Stimulated activated CD8-positive, alpha-beta memory T cell treated with anti-CD3 and anti-CD28 coated beads, Interleukin-2, amount 100 ng/mL, for 48 hours (primary cell): ENCODE measurements at places on chromosomes 3 and 15.

DNA sequence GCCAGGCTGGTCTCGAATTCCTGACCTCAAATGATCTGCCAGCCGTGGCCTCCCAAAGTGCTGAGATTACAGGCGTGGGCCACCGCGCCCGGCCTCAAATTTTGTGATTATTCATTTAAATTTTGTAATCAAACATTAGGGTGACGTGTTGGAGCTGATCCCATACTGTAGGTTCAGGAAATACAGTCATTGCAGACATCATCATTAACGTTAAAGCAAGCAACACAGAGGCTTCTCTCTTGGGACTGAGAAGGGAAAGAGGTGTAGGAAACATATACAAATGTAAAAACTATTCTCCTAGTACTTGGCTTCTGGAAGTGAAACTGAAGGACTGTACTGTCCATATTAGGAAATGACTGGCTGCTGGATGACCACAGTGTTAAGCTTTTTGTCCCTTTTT, 11.1 kb upstream of the ARID3B start:
- no peak for DNase-seq

- no peak for DNase-seq
These were observed 222.8 kb downstream of the PTPRG start for GRCh38 chr3:61783993-61784718.

- no peak for DNase-seq
These were observed 67.0 kb downstream of the CLDN11 start for GRCh38 chr3:170485696-170486095.

DNA sequence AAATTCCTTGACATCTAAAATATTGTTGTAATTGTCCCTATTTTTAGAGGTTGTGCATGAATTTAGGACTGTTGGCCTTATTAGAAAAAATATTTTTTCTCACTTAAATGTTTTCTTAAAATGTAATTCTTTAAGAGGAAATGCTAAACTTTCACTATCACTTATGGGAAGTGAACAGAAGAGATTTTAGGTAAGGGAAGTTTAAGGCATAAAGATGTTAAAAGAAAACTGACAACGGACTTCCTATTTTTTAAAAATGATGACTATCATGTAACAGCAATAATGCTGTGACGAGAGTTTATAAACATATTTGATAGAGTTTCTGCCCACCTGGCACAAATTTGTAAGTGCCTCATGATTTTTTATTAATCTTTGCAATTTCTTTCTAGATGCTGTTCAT, 3.1 kb downstream of the C3orf38 start:
- no peak for DNase-seq

- DNase-seq: no peak
These were observed 198.8 kb upstream of the CTNNB1 start for GRCh38 chr3:41000471-41000870.

DNA sequence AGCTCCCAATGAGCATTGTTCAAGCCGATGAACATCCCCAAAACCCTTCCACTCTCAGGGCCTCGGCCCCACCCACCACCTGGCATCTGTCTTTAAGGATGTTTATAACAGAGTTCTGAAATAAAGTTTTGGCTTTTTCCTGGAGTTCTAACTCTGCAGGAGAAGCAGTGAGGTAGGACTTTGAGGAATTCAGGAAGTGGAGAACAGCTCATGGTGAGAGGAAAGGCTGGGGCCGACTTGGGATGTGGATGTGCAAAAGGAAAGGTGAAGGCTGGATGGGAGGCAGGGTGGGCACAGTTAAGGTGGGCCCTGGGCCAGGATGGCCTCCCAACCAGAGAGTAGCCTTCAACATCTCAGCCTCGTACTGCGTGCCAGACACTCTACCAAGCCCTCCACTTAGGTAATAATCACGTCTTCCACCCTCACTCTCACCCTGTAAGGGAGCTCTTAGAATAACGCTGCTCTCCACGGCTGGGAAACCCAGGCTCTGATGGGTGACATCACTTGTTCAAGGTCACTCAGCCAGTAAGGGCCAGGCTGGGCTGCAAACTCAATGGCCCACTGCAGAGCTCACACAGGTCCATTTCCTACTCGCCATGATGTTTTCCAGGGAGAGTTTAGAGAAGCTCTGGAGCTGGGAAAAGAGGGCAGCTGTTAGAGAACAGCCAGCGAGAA, 28.5 kb downstream of the LIPC start:
- DNase-seq: no peak

- DNase-seq: no peak
These were observed 129.2 kb upstream of the LRIG1 start for GRCh38 chr3:66629982-66630368.

GRCh38 chr3:126050050-126050392, 33.9 kb downstream of the SLC41A3 start:
- no peak for DNase-seq

DNA sequence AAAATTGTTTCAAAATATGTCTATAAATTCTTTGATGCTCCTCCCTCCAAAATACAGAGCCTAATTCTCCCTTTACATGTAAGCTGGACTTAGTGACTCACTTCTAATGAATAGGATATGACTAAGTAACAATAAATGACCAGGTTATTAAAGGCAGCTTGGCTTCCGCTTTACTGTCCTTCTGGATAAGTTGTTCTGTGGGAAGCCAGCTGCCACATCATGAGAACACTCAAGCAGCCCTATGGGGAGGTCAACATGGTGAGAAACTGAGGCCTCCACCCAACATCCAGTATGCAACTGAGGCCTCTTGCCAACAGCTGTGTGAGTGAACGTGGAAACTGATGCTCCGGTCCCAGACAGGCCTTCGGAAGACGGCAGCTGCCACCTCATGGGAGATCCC, 247.3 kb upstream of the CHRM5 start:
- no peak for DNase-seq

GRCh38 chr15:45458746-45459403, 63.7 kb downstream of the SLC30A4 start:
- DNase-seq: peak; percentile 54

DNA sequence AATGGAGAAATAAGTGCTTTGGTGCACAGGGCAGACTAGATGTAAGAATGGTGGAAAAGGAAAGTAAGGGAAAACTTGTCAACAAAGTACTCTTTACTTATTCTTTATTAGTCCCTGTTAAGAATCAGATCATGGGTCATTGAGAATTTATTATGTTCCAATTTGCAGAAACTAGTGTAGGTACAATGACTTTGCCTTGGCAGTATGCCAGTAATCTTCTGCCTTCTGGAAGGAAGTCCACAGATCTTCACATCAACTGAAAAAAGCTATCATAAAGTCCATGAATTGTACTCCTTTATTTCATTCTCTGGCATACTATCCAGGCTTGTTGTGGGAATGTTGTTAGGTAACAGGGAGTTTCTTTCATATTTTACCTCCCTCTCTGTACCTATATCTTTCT, 88.2 kb upstream of the FLNB start:
- no peak for DNase-seq

DNA sequence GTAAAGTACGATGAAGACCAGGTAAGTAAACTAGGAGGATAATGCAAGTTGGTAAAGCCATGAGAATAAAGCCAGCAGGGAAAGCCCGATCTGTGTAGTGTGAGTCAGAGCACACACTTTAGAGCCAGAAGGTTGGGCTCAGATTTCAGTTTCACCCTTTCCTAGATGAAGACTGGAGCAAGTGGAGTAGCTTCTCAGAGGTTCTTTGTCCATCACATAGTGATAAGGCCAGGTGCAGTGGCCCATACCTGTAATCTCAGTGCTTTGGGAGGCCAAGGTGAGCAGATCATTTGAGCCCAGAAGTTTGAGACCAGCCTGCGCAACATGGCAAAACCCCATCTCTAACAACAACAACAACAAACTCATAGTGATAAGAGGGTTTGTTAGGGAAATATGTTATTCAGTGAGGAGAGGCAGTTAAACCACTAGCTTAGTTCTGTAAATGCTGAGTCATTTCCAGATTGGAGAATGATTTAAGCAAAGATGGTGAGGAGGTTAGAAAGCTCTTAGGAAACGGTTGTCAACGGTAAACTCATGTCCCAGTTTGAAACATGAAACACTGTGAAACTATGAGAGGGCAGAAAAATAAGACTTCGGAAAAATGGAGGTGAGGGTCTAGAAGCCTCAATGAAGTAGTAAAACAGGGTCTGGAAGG, 39.0 kb downstream of the IL12A start:
- no peak for DNase-seq

- DNase-seq: no peak
These were observed 174.3 kb downstream of the TP63 start for GRCh38 chr3:189805375-189806067.

- no peak for DNase-seq
These were observed 432.5 kb downstream of the MFSD1 start for GRCh38 chr3:159234306-159234705.

DNA sequence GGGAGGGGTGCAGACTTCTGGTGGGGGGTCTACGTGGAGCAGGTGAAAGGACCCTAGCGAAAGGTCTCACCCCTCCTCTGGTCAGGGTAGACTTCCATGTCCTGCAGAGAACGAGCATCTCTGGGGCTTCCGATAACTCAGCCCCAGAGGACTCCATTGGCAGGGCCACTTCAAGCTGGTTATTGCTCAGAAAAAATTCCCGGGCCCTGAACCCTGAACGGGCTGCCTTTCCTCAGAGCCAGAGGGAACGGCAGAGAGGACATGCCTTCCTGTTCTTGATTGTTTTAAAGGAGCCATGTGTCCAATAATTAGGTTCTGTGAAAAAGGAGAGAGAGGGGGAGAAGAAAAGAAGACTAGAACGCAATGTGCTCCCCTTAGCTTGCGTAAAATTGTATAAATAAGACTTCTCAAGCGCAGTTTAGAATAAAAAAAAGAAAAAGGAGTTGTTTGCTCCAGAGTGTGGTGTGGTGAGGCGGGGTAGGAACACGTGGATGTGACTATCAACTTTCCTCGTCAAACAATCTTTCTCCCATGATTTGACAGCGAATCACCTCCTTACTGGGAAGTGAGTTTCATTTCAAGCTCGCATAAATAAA, 193.4 kb upstream of the UBE2E1 start:
- no peak for DNase-seq

DNA sequence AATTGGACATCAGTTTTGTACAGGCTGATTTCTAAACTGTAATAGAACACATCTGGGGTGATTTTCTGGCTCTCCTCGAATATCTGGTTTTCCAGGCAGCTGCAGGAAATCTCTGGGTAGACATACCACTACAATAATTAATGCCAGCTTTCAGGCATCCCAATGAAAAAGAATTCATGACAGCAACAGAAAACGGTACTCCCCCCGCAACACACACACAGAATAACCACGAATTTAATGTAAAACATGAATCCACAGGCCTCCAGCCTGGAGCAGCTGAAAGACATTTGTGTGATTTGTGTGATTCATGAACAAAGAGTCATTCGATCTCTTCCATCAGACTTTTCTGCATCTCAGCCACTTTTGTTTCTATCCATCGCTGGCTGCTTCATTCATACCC, 262.2 kb downstream of the MAGI1 start:
- no peak for DNase-seq

DNA sequence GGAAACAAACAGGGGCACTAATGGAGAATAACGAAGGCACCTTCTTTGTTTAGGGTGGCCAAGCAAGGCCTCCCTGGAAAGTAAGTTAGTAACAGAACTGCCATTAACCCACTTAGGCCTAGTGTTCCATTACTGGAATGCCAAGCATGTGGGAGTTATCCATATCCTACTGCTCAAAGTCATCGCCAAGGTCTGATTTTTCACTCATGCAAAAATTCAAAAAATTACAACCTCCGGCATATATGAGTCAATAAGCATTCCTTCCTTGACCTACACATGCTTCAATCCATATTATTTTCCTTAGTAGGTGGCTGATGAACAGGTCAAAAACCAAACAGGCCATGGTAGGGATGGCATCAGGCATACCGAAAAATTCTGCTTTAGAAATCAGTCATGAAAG, 1097.2 kb downstream of the FHIT start:
- DNase-seq: no peak

DNA sequence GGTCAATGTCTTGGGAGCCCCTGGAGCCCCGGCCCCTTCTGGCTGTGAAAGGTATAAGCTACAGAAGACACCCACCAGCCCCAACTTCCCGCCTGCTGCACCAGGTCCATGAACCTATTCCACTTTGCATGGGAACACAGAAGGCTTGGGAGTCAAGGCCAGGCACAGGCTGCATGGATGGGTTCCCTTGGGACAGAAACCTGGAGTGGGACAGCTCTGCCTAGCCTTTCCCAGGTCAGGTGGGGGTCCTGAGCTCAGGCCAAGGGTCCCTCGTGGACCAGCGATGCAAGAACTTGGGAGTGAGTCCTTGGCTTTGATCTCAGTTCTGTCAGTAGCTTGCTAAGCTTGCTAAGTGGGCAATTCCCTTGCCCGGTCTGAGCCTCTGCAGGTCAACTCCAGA, 25.0 kb downstream of the TKT start:
- DNase-seq: no peak

DNA sequence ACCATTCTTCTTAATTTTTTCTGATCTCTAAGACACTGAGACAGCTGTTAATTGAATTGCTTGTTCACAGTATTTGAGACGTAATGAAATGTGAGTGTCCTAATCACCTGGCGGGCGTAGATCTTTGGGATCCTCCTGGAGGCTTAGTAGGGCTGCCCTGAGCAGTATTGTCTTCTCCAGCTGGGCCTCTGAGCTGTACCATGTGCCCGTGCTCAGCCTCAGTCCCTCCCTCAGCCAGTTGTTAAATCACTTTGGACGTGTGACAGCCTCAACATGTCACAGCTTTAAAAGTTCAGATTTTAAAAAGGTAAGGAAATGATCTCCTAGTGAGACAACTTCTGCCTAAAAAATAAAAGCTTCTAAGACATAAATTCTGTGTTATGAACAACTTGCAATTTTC, 35.5 kb downstream of the IGF1R start:
- DNase-seq: no peak

DNA sequence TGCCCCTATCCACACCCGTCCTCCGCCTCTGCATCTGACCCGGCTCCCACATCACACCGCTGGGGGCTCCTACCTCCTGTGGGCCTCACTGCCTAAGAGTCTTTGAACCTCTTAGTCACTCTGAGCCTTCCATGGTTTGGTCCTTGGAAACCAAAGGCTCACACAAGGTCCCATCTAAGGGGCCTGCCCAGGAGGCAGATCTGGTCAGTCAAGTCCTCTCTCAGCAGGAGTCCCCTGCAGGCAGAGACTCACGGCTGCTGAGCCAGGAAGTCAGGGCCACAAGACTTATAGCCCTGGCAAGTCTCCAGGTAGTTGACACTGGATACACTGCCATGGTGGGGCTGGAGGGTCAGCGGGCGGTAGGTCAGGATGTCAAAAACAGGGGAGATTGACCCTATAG, 31.2 kb upstream of the ALDH1L1 start:
- DNase-seq: no peak

DNA sequence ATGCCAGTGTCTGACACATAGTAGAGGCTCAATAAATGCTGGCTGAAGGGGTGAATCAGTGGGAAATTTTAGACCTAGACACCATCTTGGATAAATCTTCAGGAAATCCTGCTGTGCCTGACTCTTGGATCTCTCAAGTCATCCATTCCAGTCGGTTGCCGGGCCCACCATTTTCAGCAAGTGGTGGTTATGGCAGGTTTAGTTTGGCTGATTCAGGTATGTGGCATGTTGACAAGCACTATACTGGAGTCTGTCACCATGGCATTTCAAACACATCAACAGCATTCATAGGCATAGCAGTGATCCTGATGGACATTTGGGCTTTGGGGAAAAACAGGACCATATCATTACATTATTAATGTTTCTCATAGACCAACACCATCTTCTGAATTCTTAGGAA, 25.7 kb upstream of the APH1B start:
- DNase-seq: no peak

- DNase-seq: no peak
These were observed 65.1 kb upstream of the KLF13 start for GRCh38 chr15:31261266-31262142.
